ENCODE measurements at places on chromosomes 5 and 9.

DNA sequence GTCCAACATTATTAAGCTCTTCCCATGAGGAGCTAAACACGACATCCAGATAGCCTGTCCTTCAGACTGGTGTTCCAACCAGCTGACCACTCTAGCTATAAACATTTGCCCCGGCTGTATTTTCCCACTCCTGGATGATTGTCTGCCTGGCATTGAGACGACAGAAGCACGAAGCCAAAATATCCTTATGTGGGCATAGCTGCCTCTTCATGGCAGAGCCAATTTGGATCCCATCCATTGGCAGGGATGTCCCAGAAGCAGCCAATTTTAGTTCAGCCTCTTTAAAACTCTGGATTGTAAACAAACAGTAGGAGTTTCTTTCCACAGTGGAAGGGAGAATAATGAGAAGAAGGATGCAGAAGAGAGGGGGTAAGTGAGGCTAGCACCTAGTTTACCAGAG lies 507.6 kb downstream of the CETN3 start:
- peak; percentile 49 for DNase-seq

DNA sequence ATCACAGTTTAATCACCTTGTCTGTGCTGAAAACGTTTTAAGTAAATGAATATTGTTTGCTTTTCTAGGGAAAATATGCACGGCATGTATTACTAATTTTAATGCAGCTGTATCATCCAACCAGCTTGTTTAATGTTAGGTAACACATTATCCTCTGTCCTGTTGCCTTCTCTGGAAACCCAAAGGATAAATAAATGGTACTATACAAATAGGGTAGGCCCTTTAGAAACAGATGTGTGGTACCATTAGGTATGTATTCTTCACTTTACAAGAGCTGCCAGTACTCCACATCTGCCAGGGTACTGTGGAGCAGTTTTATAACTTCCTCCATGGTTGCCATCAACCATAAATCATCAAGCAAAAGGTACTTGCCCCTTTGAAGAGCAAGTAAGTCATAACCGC lies 42.9 kb downstream of the FAF2 start:
- DNase-seq = no peak

DNA sequence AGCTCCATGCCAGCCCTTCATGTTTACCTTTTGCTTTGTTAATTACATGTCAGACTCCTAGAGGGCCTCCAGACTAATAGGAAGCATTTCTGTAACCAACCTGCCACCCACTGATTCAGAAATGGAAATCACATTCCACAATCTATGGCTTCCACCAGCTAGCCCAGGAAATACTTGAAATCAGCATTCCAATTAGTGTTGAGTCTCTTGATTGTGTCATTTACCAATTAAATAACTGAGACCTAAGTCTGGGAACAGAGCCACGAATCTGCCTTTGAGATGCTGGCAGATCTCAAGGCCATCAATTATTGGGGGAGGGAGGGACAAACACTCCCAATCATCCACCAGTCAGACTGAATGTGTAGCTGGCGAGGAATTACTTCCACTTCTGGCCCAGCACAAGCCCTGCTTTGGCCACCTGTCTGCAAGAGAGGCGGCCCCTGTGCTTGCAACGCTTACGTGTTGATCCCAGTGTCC lies 27.4 kb upstream of the SAP30L start:
- no peak for DNase-seq

- DNase-seq = no peak
These were observed at the start of gene PCDHGA9 for GRCh38 chr5:141402553-141403243. PCDHGA9 (plus strand) TSS chr5:141402778; CDS start chr5:141402953, 175 bp downstream.

- no peak for DNase-seq
These were observed 66.8 kb upstream of the SMC2 start for GRCh38 chr9:104027295-104027694.

- no peak for DNase-seq
These were observed 65.4 kb downstream of the SPATA31C2 start for GRCh38 chr9:88072831-88073375.

GRCh38 chr5:140574165-140574564 lies 9.5 kb downstream of the SLC35A4 start:
- no peak for DNase-seq

- no peak for DNase-seq
These were observed 11.0 kb upstream of the FAM120AOS start for GRCh38 chr9:93464395-93464794.

DNA sequence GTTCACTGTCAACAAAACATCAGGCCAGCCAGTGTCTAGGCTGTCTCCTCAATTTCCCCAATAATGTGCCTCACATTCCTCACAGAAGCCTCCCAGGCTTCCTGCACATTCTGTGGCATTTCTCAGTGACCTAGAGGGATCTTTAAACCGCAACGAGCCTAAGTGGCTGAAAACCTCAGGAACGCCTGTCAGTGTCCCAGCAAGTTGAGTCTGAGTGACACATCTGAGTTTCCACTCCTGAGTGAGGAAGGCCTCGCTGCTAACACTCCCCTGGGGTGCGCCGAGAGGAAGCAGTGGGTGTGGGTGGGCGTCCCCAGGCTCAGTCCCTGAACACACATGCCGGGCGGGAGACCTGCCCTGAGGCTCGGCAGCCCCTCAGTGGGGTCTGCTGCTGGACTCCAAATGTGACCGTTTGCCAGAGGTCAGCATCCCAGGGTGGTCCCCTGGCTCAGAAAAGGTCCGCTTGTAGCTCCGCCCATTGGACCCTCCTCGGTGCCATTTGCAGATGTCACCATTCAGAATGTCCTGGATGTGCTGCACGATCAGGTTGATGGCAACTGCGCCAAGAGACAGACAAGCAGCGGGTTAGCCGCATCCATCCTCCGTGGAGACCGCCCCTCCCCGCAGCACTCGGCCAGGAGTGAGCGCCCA lies 6.3 kb downstream of the UCK1 start:
- DNase-seq = peak; percentile 51

- DNase-seq = no peak
These were observed 63.2 kb downstream of the SNX24 start for GRCh38 chr5:122908662-122909061.

DNA sequence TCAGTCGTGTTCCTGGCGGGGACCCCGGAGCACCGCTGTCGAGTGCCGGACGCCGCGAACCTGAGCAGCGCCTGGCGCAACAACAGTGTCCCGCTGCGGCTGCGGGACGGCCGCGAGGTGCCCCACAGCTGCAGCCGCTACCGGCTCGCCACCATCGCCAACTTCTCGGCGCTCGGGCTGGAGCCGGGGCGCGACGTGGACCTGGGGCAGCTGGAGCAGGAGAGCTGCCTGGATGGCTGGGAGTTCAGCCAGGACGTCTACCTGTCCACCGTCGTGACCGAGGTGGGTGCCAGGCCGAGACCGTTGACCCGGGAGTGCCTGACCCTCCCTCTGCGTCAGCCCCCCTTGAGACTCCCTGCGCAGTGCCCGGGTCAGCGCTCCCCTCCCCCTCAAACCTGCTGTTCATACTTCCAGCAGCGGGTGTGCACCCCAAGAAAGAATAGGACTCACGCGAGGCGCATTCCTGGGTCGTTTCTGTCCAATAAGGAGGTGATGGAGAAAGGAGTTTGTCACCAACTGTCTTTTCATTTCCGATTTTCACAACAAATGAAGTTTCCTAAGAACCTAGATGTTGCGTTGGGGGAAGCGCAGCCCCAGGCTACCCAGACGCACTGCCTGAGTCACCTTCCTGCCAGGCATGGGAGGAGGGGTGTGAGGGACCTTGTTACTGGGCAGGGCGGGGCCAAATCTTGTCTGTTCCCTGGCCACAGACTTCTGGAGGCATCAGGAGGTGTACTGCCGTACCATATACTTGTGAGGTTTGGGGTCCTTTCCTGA lies 722 bp downstream of the SLC22A4 start:
- DNase-seq = peak; percentile 78

DNA sequence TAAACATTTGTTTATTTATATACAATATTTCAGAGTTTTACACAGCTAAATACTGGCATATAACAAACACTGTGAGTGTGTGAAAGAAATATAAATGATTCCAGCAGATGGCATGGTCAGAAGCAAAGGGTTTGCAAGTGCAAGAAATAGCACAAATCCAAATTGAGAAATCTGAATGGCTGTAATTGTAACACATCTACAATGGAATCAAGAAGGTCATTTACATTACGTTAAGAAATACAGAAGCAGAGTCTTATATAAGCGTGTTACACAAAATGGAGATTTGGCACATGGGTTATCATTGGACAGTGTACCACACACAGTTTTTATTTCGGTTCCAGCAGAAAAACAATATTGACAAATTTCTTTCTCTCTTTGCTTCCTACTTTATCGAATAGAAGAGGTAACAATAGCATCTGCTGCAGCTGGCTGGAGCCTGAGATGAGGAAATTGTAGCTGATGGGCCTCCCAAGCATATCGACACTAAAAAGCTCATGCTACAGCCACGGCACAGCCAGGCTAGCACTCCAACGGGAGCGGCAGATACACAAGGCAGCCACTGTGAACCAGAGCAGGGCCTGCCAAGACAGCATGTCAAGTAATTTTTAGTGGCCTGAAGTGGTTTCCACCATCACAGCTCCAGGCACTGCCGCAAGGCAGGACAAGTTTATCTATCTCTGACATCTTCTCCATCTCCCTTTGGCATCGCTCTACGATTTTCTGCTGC lies 564.6 kb upstream of the DMAC1 start:
- DNase-seq = no peak

- no peak for DNase-seq
These were observed 550.0 kb downstream of the PTPRD start for GRCh38 chr9:10062629-10063395.

GRCh38 chr9:128495296-128495695 lies 9.2 kb upstream of the GLE1 start:
- DNase-seq = no peak

DNA sequence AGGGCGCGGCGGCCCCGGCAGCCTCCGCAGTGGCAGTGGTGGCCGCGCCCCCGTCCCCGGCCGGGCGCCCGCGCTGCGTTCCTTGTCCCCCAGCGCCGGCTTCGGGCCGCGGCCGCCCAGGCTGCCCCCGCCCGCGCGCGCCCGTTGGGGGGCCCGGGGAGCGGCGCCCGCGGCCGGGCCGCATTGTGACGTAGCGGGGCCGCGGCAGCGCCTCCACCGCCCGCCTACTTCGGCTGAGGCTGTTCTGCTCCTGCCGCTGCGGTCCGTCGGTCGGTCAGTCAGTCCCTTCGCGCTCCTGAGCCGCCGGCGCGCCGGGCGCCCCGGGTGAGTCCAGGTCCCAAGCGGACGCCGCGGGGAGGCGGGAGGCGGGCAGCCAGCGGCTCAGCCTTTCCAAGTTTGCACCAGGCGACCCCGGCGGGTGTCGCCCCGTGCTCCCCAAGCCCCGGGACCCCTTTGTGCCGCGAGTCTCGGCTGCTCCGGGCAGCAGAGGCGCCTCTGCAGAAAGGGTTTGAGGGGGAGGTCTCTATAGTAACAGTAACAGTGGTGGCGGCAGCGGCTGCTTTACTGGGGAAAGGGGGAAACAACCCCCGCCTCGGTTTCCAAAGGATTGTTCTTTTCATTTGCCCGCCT lies at the start of gene SNCAIP:
SNCAIP (plus strand) TSS at position 277 of the 630 bp plus-strand sequence. CDS start 78,898 bp downstream, outside the sequence.
- DNase-seq = peak; percentile 55

DNA sequence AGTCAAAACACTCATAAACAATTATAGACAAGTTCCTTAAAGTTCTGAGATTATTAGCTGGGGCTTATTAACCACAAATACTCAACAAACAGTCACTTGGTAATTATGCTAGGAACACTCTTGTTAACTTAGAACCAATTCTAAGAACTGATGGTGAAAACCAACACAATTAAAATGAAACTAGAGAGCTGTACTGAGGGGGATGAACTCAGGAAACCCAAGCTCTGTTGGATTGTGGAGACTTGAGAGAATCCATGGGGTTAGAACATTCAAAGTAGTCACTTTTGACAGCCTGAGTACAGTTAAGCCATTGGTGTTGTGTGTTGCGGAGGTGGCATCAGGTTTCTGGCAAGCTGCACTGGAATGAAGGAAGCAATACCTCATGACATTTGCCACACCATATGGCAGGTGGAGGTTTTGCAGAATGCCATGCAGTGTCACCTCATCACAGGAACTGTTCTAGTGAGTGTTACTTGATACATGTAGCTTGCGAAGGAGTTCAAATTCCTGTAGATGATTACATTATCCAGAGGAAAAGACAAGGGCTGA lies 480.9 kb upstream of the CD180 start:
- DNase-seq = no peak

GRCh38 chr9:100774962-100775361 lies 197.1 kb downstream of the CAVIN4 start:
- no peak for DNase-seq

DNA sequence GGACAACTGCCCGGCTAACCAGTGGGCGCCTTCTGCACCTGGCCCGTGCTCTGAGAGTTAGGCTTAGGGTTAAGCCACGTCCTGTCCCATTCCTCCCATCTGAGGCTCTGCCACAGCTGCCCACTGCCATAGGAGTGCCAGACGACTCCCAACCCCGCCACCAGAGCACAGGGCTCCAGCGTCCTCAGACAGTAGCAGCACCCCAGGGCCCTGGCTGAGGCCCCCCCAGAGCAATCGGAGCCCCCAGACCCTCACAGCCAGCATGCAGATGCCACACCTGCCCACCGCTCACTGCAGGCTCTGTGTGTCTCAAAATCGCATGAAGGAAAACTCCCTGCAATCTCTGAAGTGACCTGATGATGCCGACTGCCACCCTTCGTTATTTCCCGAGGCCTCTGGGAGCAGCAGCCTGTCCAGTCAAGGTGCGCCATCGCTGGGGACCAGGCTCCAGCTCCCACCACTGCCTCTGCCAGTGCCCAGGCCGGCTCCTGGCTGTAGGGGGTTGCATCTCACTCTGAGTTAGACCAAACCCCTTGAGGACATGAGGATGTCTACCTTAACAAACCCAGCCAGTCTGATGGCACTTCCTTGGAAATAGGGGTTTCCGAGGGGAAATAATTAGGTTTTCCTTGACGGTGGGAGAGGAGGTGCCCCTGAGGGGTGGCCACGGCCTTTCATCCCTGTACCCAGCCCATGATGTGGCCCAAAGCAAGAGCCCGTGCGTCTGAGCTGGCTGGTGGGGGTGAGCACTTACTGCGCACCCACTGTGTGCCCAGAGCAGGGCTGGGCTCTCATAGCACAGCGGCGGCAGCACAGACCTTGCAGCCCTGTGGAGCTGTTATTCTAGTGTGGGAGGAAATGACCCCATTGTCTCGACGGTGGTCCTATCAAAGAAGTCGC lies 58.0 kb upstream of the RNF130 start:
- DNase-seq = no peak

GRCh38 chr5:27535031-27535557 lies 496.7 kb upstream of the CDH9 start:
- DNase-seq = no peak

DNA sequence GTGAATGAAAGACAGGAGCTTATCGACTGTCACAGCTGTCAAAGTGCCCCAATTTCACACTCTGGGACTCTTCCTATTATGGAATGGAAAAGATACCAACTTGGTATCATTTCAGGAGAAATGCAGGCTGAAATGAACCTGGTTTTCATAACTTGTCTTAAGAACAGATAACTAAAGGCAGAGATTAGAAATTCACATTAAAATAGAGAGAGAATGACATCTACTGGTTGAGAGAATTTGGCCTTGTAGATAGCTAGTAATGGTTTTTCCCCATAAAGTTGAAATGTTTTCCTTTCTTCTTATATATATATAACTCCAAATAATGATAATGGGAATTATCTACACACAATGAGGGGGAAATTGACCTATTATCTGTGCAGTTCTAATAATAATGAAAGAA lies 600.2 kb upstream of the CCNG1 start:
- DNase-seq = no peak

- no peak for DNase-seq
These were observed 49.1 kb downstream of the HOMER1 start for GRCh38 chr5:79464695-79465332.
